Immature natural killer cell (primary cell): ENCODE measurements at places on chromosomes 7 and 10.
A peak's percentile ranks its signal among the peaks of the same experiment; 100 is the strongest.

- no peak overlapping the region for H3K4me3 ChIP-seq
- H3K27me3 ChIP-seq, result no peaks in the 10 kb centered on the region
- DNase-seq, result no peak
- peak overlapping the region; percentile 79 for H3K27ac ChIP-seq
Measured at GRCh38 chr7:35894721-35895120, 93.9 kb downstream of the SEPTIN7 start.

GRCh38 chr10:75508814-75509306, 77.4 kb downstream of the LRMDA start:
- H3K27ac ChIP-seq, result no peak overlapping the region
- H3K27me3 ChIP-seq, result no peaks in the 10 kb centered on the region
- H3K4me1 ChIP-seq, result peaks cover 4% of the 10 kb centered on the region
- DNase-seq, result no peak

DNA sequence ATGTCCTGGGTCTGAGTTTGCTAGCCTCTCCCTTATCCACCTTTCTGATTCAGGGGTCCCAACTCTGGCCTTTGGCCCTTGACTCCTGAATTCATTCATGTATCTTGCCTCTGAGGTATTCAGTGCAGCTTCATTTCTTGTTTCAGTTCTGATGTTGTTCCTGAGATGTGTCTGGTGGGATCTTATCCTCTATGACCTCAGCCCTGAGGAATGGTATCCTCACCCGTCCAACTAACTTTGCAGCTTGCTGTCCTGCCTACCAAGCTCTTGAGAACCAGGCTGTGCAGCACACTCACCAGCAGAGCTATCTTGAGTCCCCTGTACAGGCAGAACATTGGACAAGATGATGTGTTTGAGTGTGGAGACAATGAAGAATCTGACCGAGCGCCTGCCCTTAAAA, 13.8 kb downstream of the SUFU start:
- no peaks in the 10 kb centered on the region for H3K27me3 ChIP-seq
- DNase-seq, result no peak
- H3K4me3 ChIP-seq, result no peak overlapping the region
- peaks cover 4% of the 10 kb centered on the region for H3K36me3 ChIP-seq
- H3K4me1 ChIP-seq, result no peaks in the 10 kb centered on the region

DNA sequence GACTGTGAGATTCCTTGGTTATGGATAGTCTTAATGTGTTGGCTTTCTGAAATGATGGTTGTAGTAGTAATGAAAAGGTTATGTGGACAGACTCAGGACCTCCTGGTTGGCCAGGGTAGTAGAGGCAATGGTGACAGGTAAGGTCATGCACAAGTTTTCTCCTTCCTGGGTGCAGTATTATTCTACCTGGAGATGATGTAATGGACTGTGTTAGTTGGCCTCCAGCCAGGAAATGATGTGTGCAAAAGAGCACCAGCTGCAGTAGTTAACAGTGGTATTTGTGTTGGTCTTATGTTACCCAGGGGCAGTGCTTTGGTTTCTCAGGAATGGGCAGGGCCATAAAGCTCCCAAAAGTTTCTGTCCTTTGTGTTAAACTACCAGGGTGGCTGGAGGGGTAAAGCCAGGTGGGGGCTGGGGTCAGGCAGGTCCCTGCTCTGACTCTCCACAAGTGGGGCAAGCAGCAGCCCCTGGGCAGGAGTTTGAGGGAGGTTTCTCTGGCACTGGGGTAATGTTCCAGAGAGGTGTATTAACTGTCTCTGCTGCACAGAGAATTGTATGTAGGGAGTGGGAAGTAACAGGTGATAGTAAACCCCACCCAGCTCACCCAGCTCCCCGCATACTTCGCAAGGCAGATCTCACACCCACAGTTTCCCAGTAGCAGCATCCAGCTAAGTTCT, 36.3 kb downstream of the GPR22 start:
- no peak overlapping the region for H3K4me3 ChIP-seq
- H3K27ac ChIP-seq, result no peak overlapping the region
- DNase-seq, result no peak
- H3K36me3 ChIP-seq, result peaks cover 6% of the 10 kb centered on the region
